ENCODE measurements at places on chromosomes 2 and 18.

- DNase-seq: no peak
Measured at GRCh38 chr18:5142859-5143258, 54.2 kb downstream of the AKAIN1 start.

DNA sequence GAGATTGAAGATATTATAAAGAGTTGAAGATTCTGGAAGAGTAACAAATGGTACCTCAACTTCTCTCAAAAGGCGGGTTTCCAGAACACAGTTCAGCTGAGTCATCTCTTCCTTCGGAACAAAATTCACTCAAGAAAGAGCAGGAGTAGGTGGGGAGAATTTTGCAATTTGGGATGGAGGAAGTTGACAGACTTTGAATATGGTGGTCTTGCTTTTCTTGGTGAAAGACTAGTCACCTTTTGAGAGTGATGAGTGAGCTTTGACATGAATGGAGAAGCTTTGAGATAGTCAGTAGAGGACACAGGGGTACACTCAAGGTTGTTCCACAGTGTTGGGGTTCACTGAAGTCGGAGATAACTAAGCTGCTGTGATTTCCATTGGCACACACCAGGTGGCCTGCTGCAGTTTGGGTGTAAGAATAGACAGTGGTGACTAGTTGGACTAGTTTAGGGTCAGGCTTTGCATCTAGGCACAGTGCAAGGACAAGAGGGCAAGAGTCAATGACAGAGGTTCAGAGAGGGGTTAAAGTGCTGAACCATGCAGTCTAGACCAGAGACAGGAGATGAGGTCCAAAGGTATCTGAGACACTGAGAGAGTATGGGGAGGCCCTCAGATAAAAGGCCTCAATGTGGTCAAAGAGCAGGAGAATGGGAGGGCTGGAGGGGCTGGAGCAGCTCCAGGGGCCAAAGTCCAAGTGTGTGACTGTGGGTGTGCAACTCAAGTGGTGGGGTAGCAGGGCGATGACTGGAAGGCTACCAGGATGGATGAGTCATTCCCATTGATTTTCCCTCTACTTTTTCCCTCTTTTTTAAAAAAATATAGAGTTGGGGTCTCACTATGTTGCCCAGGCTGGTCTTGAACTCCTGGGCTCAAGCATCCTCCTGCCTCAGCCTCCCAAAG is 7.7 kb downstream of the CCL20 start:
- DNase-seq: no peak

- DNase-seq: no peak
Measured at GRCh38 chr2:105329197-105329554, 359 bp downstream of the TGFBRAP1 start.

- DNase-seq: no peak
Measured at GRCh38 chr2:119837350-119837749, 77.6 kb downstream of the PTPN4 start.

GRCh38 chr18:62569081-62569655 is 46.3 kb downstream of the ZCCHC2 start:
- no peak for DNase-seq

- DNase-seq: no peak
Measured at GRCh38 chr2:40358783-40359182, 93.1 kb downstream of the SLC8A1 start.

DNA sequence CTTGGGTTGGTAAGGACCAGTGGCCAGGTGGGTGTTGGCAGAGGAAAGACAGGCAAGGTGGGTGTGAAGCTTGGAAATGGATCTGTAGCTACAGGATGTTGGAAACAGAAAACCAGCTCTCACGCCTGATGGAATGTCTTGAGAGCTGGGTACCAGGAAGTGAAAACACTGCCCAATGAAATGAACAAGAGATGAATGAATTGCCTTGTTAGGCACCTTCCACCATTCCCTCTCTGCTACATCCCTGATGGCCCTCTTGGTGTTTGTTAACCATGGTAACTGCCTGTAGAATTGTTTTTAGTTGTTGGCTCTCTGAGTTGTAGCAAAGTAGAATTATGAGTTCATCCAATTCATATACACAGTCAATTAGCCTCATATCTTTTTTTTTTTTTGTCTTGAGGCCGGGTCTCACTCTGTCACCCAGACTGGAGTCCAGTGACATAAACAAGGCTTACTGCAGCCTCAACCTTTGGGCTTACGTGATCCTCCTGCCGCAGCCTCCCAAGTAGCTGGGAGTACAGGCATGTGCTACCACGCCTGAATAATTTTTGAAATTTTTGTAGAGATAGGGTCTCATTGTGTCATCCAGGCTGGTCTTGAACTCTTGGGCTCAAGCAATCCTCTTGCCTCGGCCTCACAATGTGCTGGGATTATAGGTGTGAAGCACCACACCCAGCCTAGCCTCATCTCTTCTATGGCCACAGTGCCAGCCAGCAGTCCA is 9.5 kb downstream of the KCMF1 start:
- no peak for DNase-seq
